ENCODE measurements at places on chromosomes 7 and 10.

GRCh38 chr10:94059178-94059883, 65.6 kb downstream of the PLCE1 start:
- DNase-seq = no peak

DNA sequence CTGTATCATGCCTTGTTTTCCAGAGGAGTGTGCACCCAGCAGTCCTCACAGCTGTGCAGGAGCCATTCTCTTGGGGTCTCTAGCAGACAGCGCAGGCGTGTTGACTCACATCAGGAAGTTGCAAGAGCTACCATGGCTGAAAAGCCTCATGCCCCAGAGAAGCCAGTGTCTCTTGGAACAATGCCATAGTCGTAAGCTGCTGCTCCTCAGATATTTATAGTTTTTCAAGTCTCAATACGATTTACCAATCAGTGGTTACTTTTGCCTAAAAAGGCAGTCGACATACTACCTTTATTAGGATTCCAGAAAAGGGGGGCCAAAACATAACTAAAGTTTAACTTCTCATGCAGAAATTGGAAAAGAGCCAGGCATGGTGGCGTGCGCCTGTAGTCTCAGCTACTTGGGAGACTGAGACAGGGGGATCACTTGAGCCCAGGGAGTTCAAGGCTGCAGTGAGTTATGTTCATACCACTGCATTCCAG, 407.7 kb downstream of the PARD3 start:
- DNase-seq = no peak

DNA sequence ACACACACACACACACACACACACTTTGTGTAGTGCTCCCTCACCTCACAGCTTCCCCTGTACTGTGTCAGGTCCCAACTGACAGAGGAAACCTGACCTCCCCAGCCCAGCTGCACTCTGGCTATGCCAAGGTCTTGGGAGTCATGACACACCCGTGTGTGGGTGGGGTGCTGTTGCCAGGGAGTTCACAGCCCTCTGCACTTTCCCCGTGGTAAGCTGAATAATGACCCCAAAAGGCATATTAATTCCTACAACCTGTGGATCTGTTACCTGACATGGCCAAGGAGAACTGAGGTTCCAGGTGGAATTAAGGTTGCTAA, 8.9 kb upstream of the NANOS1 start:
- no peak for DNase-seq

GRCh38 chr7:123571684-123572083, 14.1 kb upstream of the NDUFA5 start:
- no peak for DNase-seq

All from activated CD4-positive, alpha-beta T cell treated with anti-CD3 and anti-CD28 coated beads for 1 hour (primary cell).